ENCODE measurements at places on chromosomes 4 and X.

GRCh38 chrX:151985955-151986354, 11.5 kb upstream of the GABRE start:
- DNase-seq = no peak

DNA sequence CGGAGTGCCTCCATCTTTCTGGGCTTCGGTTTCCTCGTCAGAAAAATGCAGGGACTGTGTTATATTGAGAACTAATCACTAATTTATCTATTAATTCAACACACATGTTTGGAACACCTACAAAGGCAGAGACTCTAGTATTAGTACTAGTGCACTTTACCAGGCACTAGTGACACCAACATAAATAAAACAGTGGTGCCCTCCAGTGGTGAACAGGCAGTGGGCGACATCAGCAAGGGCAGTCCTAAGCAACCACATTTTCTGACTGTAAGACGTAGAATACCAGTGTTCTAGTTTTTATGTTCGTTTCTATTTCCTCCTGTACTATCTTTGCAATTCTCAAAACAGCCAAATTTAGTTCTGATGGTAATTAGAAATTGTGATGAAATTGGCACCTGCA, 69.1 kb upstream of the UCP1 start:
- DNase-seq = peak; percentile 51

DNA sequence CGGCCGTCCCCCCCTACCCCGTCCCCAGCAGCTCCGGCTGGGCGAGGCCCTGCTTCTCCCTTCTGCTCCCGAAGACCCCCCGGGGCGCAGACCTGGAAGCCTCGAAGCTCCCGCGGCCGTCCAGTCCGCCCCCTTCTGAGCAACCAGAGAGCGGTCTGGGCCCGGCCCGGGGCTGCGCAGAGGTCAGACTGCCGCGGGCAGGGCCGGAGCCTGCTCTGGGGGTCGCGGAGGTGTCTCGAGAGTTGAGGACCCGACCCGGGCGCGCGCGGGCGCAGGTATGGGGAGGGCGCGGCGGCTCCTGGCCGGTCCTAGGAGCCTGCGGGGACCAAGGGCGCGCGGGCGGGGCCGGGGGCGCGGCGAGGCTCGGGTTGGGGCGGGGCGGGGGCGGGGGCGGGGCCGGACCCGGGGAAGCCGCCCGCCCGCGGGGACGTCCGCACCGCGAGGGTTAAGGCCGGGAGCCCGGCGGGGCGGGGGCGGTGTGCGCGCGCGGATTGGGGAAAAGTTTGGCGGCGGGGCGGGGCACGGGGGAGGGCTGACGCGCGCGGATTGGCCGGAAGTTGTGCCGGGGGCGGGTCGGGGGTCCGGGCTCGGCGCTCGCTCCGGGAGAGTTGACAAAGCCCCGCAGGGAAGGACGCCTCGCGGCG, at the start of gene FGFRL1:
Gene FGFRL1 (plus strand): TSS at position 605 of the 644 bp plus-strand sequence. CDS start 860 bp downstream, outside the sequence.
- DNase-seq = peak; percentile 94

DNA sequence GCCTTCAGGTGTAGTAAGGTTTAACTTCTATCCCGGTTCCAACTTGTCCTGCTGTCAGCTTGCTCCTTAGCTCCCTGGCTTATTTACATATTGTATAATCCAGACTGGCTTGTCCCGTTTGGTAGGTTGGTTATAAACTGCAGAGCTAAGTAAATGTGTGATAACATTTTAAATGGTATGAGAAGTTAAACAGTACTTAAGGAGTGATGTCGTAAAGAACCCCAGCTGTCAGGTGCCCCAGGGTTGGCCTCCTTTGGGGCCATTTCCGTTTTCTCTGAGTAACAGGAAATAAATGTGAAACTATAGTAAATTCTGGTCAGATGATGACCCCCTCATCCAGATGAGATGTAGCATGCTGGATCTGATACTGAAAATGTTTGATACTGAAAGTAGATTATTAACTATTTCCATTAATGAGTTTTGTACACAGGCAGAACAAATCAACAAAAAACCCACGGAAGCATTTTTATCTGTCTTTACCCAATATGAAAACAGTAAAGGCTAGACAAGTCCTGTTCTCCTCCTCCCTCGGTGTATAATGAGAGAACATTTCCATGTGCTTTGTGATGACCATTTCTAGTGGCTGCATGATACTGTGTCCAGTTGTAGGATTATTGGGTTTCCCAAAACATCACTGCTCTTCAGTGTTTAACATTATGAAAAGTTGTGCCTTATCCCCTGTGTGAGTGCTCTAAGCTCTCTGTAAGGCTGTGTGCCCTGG, 22.4 kb downstream of the GAB1 start:
- DNase-seq = no peak

DNA sequence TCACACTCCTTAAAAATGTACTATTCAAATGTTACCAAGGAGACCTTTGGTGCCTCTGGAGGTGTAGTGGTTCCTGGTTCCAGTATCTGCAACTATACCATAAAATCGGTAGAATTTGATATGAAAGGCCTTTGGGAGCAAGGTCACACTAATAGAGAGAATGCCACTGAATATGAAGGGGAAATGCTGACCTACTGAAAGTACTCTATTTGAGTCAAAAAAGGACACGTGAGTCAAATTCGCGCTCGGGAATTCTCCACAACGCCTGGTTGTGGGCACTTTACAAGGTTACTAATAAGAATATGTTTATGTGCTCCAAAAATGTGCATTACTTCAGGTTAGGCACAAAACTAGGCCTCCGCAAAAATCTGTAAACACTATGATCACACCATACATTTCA, 39.5 kb upstream of the RELL1 start:
- no peak for DNase-seq

DNA sequence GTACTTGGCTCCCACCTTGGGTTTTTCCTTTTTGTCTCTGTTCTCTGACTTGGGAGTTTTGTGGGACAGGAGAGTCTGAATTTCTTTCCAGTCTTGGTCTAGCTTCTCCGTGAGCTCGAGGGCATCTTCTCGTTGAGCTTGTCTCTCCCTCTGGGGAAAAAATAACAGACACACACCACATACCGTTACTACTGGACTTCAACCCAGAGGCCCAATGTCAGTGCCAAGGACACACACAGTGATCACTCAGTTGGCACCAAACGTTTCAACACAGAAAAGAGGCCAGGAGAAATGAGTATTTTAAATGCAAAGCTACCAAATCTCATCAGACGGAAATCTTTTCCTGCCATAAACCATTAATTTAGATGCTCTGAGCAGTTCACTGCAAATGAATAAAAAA, 9.7 kb downstream of the NOP14 start:
- no peak for DNase-seq

- no peak for DNase-seq
Observed at GRCh38 chr4:6749340-6750171, 33.0 kb upstream of the KIAA0232 start.

GRCh38 chrX:110863883-110864282, 68.3 kb upstream of the CHRDL1 start:
- no peak for DNase-seq

GRCh38 chr4:100799761-100800539, 282.1 kb upstream of the EMCN start:
- no peak for DNase-seq

- DNase-seq = no peak
Observed at GRCh38 chr4:119746951-119747350, 118.3 kb upstream of the PDE5A start.

DNA sequence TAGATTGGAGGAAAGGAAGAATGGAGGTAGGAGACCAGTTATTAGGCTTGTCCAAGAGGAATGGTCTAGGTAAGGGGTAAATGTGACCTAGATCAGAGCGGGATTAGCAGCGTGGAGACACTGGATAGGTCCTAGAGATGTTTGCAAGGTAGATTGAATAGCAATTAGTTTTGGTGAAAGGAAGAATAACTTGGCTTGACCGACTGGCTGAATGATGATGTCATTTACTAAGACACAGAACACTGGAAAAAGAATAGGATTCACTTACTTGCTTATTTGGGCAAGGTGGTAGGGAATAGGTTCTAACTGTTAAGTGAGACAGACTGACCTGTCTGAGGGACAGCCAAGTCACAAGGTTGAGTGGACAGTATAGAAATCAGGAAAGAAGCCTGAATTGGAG, 71.3 kb downstream of the VEGFC start:
- DNase-seq = no peak

- DNase-seq = no peak
Observed at GRCh38 chr4:142282870-142283431, 563.1 kb downstream of the INPP4B start.

- no peak for DNase-seq
Observed at GRCh38 chr4:102564399-102565059, 63.4 kb downstream of the NFKB1 start.

- DNase-seq = peak; percentile 30
Observed at GRCh38 chrX:132876523-132877338, 81.7 kb downstream of the HS6ST2 start.

DNA sequence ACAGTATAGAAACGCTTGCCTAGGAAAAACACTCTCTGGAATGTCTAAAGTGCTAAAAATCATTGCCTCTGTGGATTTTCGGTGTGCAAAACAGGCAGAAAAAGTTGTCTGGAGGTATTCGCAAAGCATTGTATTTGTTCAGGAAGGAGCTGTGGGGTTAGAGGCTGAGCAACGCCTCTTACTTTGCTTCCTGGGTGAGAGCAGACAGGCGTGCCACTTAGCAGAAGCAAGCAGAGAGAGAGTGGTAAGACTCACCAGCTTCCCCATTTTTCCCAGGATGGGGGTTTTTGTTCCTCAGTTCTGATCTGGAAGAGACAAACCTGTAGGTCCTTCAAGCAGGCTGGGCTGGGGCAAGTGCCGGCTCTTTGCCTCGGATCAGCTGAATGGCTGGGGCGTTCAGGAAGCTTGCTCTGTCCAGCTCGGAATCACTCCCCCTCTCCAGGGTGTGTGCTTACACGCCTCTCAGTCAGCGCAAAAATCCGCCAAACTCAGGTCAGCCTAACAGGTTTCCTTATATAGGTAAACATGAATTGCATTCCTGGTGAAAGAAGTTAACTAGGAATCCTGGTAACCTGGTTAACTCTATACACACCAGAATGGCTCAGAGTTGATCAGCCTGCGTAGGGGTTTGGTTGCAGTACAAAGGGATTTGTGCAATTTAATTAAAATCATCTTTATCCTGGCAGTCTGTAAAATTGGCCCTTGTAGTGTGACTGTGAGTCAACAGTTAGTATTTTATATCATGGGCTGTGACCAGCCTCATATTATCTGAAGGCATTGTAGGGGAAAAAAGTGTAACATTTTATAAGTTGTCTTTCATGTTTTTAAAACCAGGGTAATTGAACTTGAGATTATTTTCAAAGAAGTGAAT, 213.1 kb upstream of the MID1 start:
- DNase-seq = peak; percentile 37

DNA sequence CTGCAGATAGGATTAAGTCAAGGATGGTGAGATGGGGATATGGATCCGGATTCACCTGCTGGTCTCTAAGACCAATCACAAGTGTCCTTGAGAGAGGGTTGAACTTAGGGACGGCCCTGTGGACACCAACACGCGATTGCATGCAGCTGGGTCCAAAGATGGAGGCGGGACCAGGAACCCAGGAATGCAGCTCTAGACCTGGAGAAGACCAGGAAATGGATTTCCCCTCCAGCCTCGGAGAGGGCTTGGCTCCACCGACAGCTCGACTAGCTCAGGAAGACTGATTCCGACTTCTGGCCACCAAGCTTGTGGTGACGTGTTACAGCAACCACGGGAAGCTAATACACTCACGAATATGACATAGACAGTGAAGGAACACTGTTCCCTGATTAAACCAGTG, 4.7 kb downstream of the C4orf50 start:
- DNase-seq = no peak

GRCh38 chr4:42513748-42514492, 116.6 kb downstream of the SHISA3 start:
- DNase-seq = no peak

- no peak for DNase-seq
Observed at GRCh38 chr4:178070163-178070562, 627.9 kb upstream of the AGA start.

- no peak for DNase-seq
Observed at GRCh38 chr4:14259936-14260335, 632.4 kb upstream of the BOD1L1 start.

DNA sequence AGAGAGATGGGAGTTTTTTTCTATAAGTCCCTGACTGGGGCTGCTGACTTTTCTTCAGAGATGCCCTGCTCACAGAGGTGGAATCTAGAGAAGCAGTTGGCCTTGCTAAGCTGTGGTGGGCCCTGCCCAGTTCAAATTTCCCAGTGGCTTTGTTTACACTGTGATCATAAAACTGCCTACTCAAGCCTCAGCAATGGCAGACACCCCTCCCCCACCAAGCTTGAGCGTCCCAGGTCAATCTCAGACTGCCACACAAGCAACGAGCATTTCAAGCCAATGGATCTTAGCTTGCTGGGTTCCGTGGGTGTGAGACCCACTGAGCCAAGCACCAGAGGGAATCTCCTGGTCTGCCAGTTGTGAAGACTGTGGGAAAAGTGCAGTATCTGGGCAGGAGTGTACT, 199.8 kb upstream of the WDFY3 start:
- no peak for DNase-seq

- no peak for DNase-seq
Observed at GRCh38 chr4:11724731-11725130, 296.0 kb upstream of the HS3ST1 start.

GRCh38 chr4:160848901-160849760, 1314.7 kb downstream of the FSTL5 start:
- peak; percentile 7 for DNase-seq

- DNase-seq = no peak
Observed at GRCh38 chr4:147137280-147137679, 191.6 kb upstream of the TTC29 start.

- DNase-seq = no peak
Observed at GRCh38 chrX:68363984-68364383, 69.3 kb downstream of the OPHN1 start.

DNA sequence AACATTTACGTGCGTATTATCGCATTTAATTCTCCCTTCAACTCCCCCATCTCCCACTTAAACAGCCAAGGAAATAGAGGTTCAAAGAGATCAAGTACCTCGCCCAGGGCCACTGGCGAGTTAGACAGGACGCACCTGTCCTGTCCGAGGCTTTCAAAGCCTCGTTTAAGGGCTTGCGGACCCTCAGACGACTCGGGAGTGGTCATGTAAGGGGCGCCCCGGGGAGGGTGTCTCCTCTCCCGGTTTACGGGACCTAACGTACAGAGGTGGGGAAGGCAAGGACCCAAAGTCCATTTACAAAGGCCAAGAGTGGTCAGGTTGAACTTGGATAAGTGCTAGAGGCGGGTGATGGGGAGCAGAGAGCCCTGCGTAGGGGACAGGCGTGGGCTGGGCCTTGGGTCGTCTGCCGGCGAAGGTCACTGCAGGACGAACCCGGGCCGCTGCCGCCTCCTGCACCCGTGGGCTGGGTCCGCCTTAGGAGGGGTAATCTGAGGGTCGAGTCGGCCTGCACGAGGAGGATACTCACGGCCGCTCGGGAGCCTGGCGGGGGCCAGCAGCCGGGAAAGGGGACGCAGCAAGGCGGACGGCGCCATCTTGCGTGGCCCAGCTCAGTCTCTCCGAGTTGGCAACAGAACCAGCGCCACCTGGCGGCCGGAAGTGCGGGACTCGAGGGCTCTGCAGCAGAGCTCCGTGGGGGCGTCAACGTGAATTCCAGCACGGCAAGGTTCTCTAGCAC, 5.9 kb upstream of the NAA15 start:
- DNase-seq = peak; percentile 88

- no peak for DNase-seq
Observed at GRCh38 chrX:97995834-97996233, 1112.1 kb downstream of the RPA4 start.

Data from HEK293T (cell line).